ENCODE measurements at places on chromosomes 7 and 10. TPM values are rescaled to one million over a fixed set of nuclear protein-coding genes. Genes with fewer than 3 reads are reported as not detected.

DNA sequence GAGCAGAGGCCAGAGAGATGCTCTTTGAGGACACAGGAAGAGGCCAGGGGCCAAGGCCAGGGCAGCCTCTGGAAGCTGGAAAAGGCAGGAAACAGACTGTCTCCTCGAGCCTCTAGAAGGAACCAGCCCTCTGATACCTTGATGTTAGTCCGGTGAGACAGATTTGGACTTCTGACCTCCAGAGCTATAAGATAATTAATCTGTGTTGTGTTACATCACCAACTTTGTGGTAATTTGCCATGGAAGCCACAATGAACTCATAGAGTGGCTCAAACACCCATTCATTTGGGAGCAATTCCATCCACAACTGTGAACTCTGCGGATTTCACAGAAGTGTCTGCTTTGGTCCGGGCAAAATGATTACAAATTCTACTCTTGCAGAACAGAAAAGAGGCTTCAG lies 48.7 kb downstream of the OAT start:
- DNase-seq: no peak

DNA sequence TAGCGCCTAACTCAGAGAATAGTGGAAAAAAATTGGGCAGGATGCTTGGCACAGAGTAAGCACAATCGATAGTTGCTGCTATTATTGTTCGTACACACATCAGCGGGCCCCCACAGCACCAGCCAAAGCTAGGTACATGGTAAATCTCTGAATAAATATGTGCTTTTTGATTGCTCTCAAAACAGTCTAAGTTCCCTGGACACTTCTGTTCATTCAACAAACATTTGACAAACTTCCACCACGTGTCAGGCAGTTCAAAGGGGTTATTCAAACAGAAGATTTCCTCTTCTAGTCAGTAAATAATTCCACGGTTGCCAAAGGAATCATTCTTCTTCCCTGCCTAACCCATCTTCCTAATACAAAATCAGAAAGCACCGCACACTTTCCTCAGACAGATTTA lies 150.8 kb downstream of the DGKI start:
- no peak for DNase-seq

The MAT1A gene
- not detected for polyA plus RNA-seq

DNA sequence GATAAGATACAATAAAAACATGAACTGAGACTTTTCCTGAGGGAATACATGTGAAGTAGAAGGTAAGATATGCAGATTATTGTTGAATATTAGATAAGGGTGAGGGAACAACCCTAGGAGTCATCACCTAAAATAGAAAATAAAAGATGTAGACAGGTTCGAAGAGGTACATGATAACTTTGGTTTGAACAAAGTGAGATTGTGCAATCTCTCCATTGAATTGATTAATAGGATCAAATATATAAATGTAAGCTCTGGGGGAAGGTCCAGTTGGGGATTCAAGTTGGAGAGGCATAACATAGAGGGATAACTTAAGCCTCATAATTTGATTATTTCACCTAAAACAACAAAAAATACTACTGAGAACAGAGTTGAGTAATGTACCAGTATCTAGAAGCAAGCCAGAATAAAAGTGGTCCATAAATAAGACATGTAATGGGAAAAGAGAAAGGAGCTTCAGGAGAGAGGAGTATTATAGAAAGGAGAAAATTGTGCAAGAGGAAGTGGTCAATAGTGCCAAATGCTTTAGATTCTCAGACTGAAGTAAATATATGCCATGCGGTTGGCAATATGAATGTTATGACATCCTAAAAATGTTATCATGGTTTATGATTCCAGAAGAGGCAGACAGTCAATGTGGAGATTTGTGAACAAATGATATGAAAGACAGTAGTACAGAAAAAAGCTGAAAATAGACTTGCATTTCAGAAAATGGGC lies 282.3 kb upstream of the CHRM2 start:
- DNase-seq: no peak

GRCh38 chr7:105602325-105603305 lies 21.3 kb upstream of the EFCAB10 start:
- no peak for DNase-seq

GRCh38 chr10:71266918-71267442 lies 52.1 kb upstream of the SLC29A3 start:
- no peak for DNase-seq

- DNase-seq: no peak
Measured at GRCh38 chr10:49748006-49748405, 14.1 kb downstream of the OGDHL start.

DNA sequence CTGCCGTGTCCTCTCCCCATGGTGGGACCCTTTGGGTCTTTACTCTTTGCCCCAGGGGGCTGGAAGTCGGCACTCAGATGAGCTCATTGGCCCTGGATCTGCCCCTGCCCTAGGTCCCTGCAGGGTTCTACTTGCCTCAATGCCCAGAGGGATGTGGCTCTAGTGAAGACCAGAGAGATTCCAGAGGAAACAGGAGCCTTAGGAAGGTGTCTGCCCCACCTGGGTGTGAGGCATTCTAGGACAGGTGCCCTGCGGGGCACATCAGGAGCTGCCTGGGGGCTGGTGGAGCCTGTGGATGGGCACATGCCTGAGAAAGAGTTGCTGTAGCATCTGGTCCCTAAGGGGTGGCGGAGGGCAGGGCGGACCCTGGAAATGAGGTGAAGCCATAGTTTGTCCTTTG lies 128.6 kb downstream of the ADCY1 start:
- DNase-seq: no peak

DNA sequence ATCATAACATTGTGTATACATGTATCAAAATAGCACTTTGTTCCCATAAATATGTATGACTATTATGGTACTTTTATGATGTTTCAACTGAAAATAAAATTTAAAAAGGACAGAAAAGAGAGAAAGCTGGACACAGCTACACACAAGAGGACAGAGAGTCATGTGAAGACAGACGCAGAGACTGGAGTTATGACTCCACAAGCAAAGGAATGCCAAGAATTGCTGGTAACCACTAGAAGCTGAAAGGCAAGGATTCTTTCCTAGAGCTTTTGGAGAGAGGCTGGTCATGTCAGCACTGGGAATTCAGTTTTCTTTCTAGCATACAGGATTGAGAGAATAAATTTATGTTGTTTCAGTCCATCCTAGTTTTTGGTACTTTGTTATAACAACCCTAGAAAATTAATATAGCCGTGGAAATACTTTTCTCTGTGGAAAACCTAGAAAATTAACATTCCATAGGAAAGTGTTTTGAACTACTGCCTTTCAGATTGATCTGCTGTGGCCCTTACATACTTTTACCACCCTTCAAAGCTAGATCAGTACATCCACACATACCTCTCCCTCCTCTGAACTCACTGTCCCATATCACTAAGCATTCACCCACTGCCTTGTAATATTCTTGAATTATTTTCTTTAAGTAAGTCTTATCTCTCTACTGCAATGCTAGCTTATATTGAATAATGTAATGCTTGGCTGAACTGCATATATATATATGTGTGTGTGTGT lies 575.3 kb downstream of the IPMK start:
- DNase-seq: no peak

- no peak for DNase-seq
Measured at GRCh38 chr7:13279854-13280435, 592.5 kb downstream of the ARL4A start.

The WNT8B gene
- polyA plus RNA-seq: 0.10 TPM

The KCNMA1 gene
- polyA plus RNA-seq: 15.1 TPM

The RPEL1 gene
- polyA plus RNA-seq: not detected

The IFIT2 gene
- 5.5 TPM for polyA plus RNA-seq

The ASB10 gene
- 6.2 TPM for polyA plus RNA-seq

GRCh38 chr7:126411032-126411820 lies 841.5 kb downstream of the GRM8 start:
- no peak for DNase-seq

Measured in forelimb muscle (tissue), 1 donor.